A549 (cell line): ENCODE measurements at places on chromosomes 6 and 20. TPM values are rescaled to one million over a fixed set of nuclear protein-coding genes. Genes with fewer than 3 reads are reported as not detected.

The MTRF1L gene
- 14.3 to 15.0 TPM (median 15.0 TPM) in 3 replicates for polyA plus RNA-seq

The RGS17 gene
- polyA plus RNA-seq = 2.5 to 3.2 TPM (median 2.5 TPM) in 3 replicates

The ZNF165 gene
- polyA plus RNA-seq = 0.62 to 0.76 TPM (median 0.63 TPM) in 3 replicates

The GMPR gene
- 0.23 to 0.53 TPM (median 0.26 TPM) in 3 replicates for polyA plus RNA-seq

The PARD6B gene
- polyA plus RNA-seq = 2.7 to 3.1 TPM (median 2.8 TPM) in 3 replicates

The SPAG4 gene
- polyA plus RNA-seq = 2.6 to 4.6 TPM (median 4.4 TPM) in 3 replicates

The TNFRSF6B gene
- 0.63 to 0.69 TPM (median 0.66 TPM) in 3 replicates for polyA plus RNA-seq

The CD93 gene
- not detected in 3 replicates for polyA plus RNA-seq

The ANKEF1 gene
- 11.5 to 11.8 TPM (median 11.7 TPM) in 3 replicates for polyA plus RNA-seq

The KCNG1 gene
- polyA plus RNA-seq = 11.3 to 13.7 TPM (median 12.3 TPM) in 3 replicates

The PLA2G7 gene
- polyA plus RNA-seq = not detected in 3 replicates

The MMP24 gene
- 33.3 to 39.4 TPM (median 37.4 TPM) in 3 replicates for polyA plus RNA-seq

The BPIFB1 gene
- polyA plus RNA-seq = not detected in 3 replicates

The SLC22A7 gene
- not detected in 3 replicates for polyA plus RNA-seq

The BEND3 gene
- polyA plus RNA-seq = 2.3 to 2.7 TPM (median 2.4 TPM) in 3 replicates

The SLC22A1 gene
- 1.6 to 2.1 TPM (median 1.7 TPM) in 3 replicates for polyA plus RNA-seq

The TRIM40 gene
- 0.05 TPM in 1 of 3 replicates, not detected in the others for polyA plus RNA-seq

The AHI1 gene
- polyA plus RNA-seq = 22.3 to 24.8 TPM (median 24.7 TPM) in 3 replicates

The FOXA2 gene
- 16.7 to 20.7 TPM (median 20.3 TPM) in 3 replicates for polyA plus RNA-seq

The ZNF451 gene
- polyA plus RNA-seq = 7.6 to 8.9 TPM (median 8.7 TPM) in 3 replicates

The SERINC1 gene
- polyA plus RNA-seq = 62.0 to 76.7 TPM (median 71.6 TPM) in 3 replicates

The ABHD12 gene
- 87.3 to 101 TPM (median 96.4 TPM) in 3 replicates for polyA plus RNA-seq

The IMPG1 gene
- polyA plus RNA-seq = not detected in 3 replicates

The MUC22 gene
- not detected in 3 replicates for polyA plus RNA-seq

The MAFB gene
- not detected in 3 replicates for polyA plus RNA-seq

The FAM83D gene
- polyA plus RNA-seq = 53.4 to 59.5 TPM (median 58.3 TPM) in 3 replicates

The CDC5L gene
- 12.6 to 13.0 TPM (median 12.8 TPM) in 3 replicates for polyA plus RNA-seq

The SRSF12 gene
- polyA plus RNA-seq = 0.98 to 1.5 TPM (median 1.3 TPM) in 3 replicates
